ENCODE measurements at places on chromosomes 12 and 14.
A peak's percentile ranks its signal among the peaks of the same experiment; 100 is the strongest.

- DNase-seq: no peak
Observed at GRCh38 chr14:99065551-99065950, 206.4 kb downstream of the BCL11B start.

- no peak for DNase-seq
Observed at GRCh38 chr12:51954561-51955361, 3.3 kb downstream of the ACVR1B start.

DNA sequence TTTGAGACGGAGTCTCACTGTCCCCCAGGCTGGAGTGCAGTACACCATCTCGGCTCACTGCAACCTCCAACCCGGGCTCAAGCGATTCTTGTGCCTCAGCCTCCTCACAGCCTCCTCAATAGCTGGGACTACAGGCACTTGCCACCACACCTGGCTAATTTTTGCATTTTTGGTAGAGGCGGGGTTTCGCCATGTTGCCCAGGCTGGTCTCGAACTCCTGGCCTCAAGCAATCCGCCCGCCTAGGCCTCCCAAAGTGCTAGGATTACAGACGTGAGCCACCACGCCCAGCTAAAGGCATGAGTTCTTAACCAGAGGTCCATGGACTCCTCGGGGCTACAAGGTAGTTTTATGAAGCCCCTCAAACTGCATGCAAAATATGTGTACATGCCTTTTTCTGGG, 2.1 kb downstream of the SARNP start:
- DNase-seq: no peak

DNA sequence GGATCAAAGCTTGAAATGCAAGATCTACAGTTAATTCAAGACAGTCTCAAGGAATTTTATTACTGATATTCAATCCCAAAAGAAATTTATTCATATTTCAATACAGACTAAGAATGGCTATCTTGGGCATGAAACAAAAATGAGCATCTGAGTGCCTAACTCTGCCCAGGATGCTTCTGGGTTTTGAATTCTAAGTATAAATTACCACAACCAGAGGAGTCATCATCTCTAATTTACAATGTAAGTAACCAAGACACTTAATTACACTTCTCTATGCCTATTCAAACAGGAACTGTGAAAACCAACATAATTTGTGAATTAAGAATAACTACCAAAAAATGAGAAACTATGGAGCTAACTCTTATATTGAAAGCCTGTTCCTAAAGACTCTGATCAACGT, 14.1 kb downstream of the OSBPL8 start:
- no peak for DNase-seq

GRCh38 chr14:76955575-76956315, 72.8 kb downstream of the IRF2BPL start:
- no peak for DNase-seq

DNA sequence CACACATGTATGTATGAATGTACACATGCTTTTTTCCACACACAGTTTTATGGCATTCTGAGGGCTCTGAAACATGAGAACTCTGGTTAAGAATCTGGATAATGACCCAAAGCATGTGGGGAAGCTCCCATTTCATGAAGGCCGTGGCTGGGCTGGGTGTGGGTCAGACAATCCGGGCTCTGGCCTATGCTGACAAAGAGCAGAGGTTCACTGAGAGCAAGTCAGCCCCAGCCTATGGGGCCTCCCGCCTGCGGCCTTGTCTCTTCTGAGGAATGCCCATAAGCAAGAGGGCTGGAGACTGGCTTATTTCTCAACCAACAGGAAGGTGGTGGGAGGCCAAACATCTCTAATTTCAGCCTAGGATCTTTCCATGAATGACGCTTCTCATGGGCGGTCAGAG, 8.5 kb downstream of the MYH6 start:
- DNase-seq: no peak

GRCh38 chr14:97709552-97709951, 912.4 kb downstream of the VRK1 start:
- no peak for DNase-seq

- no peak for DNase-seq
Observed at GRCh38 chr14:81784084-81784483, 250.4 kb upstream of the SEL1L start.

GRCh38 chr12:85821759-85822158, 14.4 kb downstream of the RASSF9 start:
- DNase-seq: no peak

- peak; percentile 73 for DNase-seq
Observed at GRCh38 chr14:20857630-20858261, 33.4 kb upstream of the RNASE3 start.
